ENCODE measurements at places on chromosomes 6 and 20.

GRCh38 chr6:99588618-99589289, 17.9 kb upstream of the PRDM13 start:
- peak; percentile 79 for DNase-seq

DNA sequence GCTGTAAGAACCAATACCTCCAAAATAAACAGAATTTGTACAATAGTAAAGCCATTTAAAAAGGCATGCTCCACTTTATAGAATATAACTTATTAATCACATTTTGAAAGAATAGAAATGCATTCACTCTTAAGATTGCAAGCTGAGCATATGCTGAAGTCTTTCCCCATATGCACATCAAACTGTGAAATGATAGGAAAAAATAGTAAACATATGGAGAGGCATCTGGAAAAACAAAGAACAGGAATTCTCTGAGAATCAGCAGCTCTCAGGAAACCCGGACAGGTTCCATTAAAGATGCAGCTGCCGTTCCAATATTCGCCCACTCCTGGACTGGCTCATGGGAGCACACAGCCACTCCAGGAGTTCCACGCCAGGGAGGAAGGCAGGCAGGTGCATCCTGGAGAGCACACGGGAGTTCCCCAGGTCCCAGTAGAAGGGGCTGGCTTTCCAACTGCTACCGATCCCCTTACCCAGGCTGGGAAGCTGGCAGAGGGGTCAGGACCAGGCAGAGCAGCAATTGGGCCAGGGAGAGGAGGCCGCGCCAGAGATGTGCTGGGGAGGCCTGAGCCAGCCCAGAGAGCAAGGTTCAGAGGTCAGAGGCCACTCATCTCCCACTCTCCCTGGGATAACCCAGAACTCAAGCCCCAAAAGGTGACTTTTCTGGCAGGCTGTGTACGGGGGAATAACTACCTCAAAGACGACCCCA, 111.1 kb downstream of the DLL1 start:
- peak; percentile 86 for DNase-seq

- no peak for DNase-seq
Observed at GRCh38 chr6:144410059-144410458, 124.9 kb downstream of the UTRN start.

DNA sequence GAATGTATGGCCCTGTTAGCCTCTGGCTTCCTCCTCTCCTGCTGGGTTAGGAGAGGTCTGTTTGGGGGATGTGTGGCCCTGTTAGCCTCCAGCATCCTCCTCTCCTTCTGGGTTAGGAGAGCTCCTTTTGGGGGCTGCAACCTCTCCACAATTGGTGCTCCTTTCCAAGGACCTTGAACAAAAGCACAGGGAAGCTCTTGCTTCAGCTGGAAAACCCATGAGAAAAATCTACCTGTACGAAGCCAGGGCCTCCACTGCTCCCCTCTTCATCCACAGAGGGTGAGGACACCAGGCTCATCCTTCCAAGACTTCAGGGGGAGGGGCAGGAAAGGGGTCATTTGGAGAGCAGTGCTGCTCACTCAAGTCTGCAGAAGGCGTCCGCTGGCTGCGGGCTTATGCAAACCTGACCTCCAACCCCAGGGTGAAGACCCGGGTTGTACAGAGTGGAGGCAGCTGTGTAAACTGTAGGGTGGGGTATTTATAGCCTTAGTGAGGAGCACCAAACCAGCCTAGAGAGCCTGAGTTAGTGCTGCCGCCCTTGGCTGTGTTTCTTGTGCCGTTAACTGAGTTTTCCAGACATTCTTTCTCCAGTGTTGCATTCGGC, 62.1 kb downstream of the SLC24A3 start:
- DNase-seq, result no peak

- no peak for DNase-seq
Observed at GRCh38 chr6:157941101-157941863, 40.4 kb upstream of the SYNJ2 start.

DNA sequence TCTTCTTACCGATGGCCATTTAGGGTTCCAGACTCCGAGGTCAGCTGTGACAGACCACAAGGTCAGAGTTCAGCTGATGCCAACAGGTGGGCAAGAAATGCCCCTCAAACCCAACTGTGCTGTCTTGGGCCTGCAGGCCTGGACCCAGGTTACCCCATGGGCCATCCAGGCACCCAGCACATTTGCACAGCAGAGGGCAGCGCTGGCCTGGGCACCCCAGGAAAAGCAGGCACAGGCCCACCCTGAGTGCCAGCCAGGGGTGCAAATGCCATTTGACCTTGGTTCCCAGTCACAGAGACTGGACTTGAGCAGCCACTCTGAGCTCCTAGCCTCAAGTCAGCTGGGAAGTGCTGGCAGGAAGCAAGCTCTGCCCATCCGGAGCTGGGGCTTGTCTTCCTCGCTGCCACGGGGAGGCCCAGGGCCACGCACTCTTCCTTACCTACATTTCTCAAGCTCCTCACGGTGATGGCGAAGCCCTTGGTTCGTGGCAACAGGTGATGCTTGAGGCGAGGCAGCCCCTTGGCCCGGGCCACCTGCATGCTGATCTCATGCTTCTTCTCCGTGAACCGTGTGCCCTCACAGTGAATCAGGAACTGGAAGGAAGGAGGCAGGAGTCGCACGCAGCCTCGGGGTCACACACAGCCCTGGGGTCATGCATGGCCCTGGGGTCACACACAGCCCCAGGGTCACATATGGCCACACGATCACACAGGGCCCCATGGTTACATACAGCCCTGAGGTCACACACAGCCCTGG, 120.8 kb downstream of the AGPAT4 start:
- no peak for DNase-seq

DNA sequence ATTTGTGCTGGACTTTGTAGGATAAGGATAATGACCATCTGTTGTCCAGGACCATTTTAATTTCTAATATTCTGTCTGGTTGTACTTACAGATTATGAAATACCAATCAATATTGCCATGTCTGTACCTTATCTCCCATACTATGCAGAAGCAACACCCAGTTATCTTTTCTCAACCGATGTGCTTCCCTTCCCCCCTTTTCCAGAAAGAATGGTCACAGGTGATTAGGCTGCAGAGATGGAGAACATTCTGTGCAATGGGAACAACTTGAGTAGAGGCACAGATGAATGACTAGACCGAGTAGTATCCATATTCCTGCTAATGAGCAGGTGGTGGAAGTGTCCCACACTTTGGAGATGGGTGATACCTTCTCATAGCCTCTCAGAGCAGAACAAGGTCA, 10.5 kb downstream of the RALY start:
- DNase-seq, result no peak

DNA sequence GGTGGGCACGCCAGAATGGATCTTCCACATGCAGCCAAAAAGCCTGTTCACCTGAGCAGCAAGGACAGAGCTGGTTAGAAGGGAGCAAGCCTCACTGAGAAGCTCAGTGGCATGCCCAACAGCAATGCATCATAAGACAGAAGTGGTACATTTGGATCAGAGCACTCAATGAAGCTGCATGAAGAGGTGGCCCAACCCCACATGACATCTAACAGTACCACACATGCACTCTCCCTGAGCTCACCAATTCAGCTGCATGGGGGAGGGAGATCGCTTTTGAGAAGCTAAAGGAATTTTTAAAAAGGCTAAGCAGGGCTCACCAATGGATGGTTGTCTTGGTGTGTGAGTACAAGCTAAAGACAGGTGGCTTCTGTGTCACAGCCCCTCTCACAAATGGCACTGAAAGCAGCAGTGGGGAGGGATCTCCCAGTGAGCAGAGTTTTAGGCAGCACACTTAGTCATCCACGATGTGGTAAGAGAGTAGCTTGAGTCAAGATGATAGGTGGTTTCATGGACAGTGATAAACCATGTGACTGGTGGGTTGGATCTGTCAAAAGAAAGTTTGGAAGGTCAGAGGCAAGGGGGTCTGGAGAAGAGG, 166.6 kb upstream of the TAB2 start:
- DNase-seq, result no peak

- DNase-seq, result no peak
Observed at GRCh38 chr6:4665489-4666417, 110.5 kb upstream of the CDYL start.

GRCh38 chr20:24950128-24950835, 1.2 kb downstream of the CST7 start:
- no peak for DNase-seq

DNA sequence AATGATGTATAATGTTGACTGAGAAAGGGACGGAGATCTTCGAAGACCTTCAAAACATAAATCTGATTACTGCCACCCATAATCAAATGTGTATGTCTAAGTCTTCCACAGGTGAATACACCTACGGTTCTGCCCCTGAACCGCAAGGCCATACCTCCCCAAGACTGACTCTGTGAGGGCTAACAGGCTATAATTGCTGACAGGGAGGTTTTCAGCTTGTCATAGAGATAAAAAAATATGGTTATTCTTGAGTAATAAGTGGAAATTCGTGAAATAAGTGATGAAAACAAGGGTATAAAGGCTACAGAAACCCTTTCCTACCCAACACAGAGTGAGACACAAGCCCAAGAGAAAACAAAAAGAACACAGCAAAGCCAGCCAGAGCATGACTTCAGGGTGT, 188.9 kb downstream of the ATXN1 start:
- DNase-seq, result no peak

DNA sequence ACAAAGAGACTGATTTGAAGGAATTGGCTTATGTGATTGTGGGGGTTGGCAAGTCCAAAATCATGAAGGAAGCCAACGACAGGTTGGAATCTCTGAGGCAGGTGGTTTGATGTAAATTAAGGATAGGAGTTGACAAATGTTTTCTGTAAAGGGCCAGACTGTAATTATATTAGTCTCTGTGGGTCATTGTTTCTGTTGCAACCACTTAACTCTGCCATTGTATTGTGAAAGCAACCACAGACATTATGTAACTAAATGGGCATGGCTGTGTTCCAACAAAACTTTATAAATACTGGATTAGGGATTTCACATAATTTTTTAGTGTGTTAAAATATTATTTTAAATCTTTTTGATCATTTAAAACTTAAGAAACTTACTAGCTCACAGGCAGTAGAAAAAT, 199.2 kb upstream of the MYLIP start:
- DNase-seq, result no peak

DNA sequence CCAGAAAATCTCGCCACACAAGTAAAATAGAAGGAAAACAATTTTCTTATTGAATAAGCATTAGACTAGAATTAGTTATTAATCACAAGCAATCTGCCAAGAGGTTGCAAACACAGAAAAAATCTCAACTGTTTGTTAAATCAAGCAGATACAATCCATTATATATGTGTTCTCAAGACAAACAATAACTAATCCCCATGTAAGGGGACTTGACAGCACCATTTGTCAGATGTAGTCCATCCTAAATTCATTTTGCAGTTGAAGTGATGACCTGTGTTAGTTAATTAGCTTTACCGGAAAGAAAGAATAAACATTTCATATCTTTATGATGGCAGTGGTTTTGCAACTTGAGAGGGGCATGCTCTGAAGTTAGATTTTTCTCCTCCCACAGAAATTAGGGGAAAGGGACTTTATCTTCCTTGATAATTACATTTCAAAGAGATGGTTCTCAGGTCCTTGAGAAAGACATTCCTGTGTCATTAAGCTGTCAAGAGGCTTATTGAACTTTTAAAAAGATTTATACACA, 1588.0 kb downstream of the GRIK2 start:
- no peak for DNase-seq

- no peak for DNase-seq
Observed at GRCh38 chr6:36478051-36478526, 35.3 kb downstream of the KCTD20 start.

DNA sequence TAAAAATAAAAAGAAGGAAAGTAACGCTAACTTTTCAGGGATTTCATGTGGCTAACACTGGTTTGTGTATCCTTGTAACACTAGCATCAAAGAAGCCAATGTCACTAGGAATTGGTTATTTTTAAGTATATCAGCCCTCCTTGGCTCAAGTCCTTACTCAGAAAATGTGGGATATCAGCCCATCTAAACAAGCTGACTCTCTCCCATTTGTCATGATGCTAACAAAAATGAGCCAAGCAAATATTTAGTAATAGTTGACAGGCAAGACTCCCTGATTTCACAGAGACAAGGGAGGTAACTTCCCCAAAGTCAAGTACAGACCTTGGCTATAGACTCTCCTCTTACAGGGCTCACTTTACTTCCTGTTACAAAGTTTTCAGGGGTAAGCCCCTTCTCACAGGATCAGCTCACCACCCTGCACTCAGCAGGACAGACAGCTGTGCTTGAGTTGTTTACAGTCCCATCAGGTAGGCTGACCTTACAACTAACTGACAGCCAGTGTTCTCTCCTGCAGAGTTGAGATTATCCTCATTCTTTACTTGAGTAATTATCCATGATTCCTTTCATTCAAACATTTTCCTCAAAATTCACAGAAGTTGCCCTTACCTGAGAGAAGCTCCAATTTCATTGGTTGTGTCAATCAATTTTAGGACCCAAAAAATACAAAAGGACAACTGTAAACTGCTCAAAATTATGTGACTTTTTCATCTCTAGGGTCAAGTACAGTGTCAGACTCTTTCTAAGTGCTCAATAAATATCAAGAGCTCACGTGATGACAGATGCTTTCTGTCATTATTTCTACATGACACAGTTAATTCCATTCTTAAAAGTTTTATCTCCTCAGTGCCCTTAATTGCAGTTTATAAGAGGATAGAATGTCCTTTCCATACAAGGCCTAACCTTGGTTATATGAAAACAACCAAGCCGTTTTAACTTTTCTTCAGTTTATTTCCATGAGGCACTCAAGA, 38.1 kb upstream of the BMP5 start:
- DNase-seq, result no peak

- no peak for DNase-seq
Observed at GRCh38 chr20:2109425-2110210, 8.0 kb downstream of the STK35 start.

DNA sequence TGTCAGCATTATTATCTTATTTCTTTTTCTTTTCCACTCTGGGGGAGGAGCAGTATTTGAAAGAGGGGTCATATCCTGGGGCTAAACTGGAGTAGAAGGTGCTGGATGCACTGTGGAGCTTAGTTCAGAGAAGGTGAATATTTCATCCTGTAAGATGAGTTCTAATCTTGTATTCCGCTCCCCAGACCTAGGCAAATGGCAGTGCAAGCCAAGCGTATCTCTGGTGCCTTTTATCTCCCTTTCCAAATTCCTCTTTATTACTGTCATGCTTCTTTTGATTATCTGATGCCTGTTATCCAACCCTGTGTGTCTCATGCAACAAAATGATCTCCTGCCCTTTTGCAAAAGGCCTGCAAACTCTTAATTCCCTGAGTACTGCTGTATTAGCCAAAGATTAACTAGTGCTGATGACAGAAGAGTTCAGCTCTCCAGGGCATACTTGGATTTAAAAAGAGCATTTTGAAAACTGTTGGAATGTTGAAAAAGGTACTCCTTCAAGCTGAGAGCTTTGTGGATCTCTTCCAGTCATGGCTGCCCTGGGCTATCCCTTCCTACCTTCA, 138.0 kb downstream of the CARMIL1 start:
- no peak for DNase-seq
